ENCODE measurements at places on chromosomes 5 and 9.
A peak's percentile ranks its signal among the peaks of the same experiment; 100 is the strongest.

GRCh38 chr9:20621471-20622329 lies 599 bp downstream of the MLLT3 start:
- peak; percentile 50 for DNase-seq

DNA sequence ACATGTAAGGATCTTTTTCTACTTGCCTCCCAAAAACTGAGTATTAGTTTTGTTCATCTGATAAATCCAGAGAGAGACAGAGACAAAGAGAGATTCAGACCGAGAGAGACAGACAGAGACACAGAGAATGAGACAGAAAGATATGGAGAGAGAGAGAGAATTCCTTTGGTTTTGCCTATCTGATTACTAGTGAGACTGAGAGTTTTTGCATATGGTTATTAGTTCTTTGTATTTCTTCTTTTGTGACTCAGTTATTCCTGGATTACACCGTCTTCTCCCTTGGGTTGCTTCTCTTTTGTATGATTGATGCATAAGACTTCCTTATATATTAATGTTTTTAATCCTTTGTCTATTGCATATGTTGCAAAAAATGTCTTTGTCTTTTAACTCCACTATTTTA lies 91.2 kb upstream of the SPATA31C2 start:
- no peak for DNase-seq

DNA sequence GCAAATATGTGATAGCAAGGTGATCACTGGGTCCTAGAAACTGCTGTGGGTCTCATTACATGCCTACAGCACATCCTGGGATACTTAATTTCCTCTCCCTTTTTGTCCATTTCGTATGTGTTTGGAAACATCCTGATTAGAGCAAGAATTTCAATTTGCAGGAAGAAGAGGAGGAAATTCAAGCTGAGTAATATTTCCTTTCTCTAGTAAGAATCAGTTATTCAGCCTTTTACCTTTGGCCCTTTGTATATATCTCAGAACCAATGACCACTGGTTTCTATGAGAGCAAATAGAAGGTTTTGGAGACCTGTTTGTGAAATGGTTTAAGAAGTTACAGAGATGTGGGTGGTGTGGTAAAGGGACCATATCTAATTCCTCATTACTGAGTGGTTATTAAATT lies 171.6 kb downstream of the RMI1 start:
- no peak for DNase-seq

- DNase-seq: no peak
Observed at GRCh38 chr9:104278929-104279496, 184.9 kb downstream of the SMC2 start.

DNA sequence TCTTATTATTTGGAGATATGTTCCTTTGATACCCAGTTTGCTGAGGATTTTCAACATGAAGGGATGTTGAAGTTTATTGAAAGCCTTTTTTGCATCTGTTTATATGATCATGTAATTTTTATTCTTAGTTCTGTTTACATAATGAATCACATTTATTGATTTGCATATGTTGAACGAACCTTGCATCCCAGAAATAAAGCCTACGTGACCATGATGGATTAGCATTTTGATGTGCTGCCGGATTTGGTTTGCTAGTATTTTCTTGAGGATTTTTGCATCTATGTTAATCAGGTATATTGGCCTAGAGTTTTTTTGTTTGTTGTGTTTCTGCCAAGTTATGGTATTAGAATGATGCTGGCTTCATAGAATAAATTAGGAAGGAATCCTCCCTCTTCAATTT lies 161.4 kb upstream of the ITGA1 start:
- DNase-seq: no peak

GRCh38 chr9:14180093-14180959 lies 133.6 kb downstream of the NFIB start:
- no peak for DNase-seq

DNA sequence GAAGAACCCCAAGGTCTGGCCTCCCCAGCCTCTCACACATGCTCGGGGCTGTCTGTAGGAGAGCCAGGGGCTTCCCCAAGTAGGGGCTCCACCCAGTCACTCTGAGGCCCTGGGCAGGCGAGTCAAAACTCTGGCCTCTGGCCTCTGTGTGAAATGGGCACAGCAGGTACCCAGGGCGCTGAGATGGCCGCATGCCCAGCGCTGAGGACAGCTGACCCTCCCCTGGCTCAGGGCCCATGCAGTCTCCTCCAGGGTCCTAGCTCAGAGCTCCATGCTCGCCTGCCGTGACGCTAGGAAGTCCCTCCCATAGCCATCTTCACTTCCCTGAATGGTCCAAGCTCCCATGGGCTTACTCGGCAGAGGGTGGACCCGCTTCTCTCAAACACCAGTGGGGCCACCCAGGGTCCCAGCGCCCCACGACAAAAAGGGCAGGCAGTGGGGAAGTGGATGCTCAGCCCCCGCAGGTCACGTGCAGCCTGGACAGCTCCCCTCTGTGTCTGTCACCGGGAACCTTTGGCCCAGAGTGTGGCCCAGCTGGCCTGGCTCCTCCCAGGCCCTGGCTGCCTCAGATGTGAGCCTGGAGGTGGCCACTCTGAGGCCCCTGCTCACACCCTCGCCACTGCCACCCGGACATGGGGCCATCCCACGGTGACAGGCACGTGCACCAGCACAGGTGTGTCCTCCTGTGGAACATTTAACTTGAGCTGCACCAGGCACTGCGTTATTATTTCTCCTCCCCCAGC lies 12.2 kb upstream of the VAV2 start:
- no peak for DNase-seq

DNA sequence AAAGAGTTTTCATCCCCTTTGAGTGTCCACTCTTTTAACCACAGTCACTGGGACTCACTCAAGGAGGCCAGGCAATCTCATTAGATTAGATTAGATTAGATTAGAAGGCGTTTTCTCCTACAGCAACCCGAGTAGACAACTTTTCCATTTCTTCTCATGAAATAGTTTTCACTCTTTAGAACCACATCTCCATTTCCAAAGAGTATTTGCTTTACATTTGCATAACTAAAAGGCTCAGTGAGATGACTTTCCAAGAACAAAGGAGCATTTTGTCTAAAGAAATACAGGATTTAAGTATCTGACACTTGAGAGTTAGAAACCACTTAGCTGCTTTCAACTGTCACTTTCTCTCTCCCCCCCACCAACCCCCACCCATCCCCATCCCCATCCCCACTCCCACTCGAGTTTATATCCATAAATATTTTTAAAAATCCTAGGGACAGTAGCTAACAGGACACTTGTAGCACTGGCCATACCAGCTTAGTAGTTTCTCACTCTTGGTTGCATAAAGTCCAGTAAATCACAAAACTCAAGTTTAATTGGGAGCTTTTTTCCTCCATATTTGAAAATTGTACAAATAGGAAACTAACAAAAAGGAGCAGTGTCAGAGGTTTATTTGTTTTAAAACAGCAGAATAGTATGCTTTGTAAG lies 2202.9 kb upstream of the WWC1 start:
- no peak for DNase-seq

GRCh38 chr9:114178756-114179450 lies 23.6 kb downstream of the COL27A1 start:
- DNase-seq: no peak

DNA sequence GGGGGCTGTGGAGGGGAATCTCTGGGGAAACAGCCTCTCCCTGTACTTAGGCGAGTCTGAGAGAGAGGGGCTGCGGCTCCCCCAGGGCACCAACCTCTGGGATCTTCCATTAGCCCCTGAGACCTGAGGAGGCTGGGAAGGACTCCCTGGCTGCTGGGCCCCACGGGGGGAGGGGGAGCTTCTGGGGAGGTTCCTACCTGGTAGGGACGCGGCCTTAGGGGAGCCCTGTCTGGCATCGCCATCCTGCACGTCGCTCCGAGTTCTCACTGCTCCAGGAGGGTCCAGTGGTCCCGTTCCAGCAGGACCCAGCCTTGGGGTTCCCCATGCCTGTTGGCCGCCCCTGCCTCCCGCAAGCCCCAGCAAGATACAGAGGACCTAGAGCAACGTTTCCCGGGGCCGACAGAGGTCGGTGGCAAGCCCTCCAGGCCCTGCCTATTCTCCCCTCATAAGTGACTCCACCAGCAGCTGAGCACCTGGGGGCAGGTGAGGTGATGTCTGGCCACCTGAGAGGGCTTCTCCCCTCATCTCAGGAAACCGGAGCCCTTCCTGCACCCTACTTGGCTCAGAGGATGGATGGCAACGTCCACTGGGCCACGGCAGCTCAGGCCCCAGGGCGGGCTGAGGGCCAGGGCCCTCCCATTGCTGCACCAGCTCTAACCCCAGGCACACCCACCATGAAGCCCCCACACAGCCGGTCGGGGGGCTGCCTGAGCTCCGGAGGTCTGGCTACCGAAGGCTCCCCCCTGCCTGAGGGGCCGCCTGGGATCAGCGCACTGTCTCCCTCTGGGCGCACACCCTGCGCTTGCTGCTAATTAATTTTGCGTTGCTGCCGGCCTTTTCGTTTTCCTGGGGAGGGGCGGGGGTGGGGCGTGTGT lies 22.5 kb downstream of the TPPP start:
- no peak for DNase-seq

- no peak for DNase-seq
Observed at GRCh38 chr5:59757442-59757841, 136.1 kb downstream of the PDE4D start.

GRCh38 chr9:117046666-117047327 lies 359.7 kb downstream of the TRIM32 start:
- no peak for DNase-seq

- no peak for DNase-seq
Observed at GRCh38 chr9:112771359-112772214, 21.0 kb downstream of the SNX30 start.

GRCh38 chr5:43270645-43271044 lies 42.6 kb downstream of the HMGCS1 start:
- no peak for DNase-seq

DNA sequence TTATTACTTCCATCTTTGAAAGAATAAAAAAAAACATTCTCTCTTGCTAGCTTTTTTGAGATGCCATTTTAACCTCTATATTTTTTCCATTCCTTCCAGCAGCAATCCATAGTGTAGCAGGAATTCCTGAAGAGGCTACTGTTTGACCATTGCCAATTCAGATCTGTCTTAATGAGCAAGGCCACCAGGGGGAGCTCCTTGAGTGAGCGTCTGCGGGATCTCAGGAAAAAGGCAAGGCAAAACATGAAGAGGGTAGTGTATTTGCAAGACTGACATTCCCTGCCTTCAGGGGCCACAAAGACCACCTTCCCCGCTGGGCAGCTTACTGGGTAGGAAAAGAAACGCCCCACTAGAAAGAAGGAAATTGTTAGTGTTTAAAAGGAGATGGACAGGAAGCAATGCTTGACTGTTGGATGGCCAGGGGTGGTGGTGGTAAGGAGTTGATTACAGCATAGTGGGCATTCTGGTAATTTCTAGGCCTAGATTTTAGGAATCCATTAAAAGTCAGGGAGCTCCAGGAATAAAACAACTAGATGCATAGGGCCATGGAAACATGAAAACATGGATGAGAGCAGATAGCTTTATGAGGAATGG lies 206.6 kb upstream of the HAPLN1 start:
- DNase-seq: peak; percentile 4

DNA sequence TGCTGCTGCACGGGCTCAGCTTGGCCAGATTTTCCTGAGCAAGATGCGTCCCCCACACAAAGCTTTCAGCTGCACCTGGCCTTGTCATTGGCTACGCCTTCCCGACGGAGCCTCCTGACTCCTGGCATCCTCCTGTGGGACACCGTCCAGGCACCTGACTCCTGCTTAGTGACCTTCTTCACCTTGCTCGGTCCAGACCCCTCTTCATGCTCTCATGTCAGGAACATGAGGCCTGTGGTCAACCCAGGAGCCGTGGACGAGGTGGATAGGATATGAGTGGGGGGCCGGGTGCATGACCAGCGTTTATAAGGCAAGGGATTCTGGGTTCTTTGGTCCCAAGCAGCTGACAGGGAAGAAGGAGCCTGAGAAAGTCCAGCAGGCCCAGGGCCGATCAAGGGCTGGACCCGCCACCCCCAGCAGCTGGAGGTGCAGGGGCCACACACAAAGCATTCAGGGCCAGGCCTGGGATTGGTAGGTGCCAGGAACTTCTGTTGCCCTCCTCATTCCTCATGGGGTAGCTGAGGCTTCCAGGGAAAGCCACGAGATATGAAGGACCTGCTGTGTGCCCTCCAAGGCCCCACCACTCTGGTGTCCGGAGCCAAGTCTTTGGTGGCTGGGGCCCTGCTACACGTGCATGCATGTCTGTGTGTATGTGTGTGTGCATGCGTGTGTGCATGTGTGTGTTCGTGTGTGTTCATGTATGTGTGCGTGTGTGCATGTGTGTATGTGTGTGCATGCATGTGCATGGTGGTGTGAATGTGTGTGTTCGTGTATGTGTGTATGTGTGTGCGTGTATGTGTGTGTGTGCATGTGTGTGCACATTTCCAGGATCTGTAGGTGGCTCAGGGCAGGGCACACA lies 34.9 kb downstream of the SLC6A3 start:
- no peak for DNase-seq
